ENCODE measurements at places on chromosomes 11 and 22.

DNA sequence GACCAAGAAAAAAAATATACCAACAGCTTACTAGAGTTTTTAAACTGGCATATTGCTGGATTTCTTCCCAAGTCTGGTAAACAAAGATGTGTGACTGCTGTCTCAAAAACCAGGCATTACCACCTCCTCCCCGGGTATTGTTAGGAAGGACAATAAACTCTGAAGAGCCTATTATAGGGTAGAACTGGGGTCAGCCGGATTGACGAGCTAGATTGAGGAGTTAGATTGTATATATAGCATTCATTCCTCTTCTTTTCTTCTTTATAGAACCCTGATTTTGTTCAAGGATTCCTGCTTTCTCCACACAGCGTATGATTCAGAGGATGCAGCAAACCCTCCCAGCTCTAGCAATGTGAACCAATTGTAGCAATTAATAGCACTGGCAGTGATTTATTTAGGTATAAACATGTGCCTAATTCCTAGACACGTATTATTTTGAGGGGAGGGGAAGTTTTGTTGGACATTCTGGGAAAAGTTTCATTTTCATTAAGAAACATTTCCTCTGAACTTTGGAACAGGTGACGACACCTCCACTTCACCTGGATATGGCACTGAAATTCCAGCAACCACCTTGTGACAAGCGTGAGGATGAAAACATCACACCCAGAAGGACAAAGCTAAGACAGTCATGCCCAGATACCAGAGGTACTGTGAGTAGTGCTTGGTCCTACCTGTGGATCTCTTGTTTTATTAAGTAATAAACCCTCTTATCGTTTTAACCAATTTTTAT is 679.4 kb upstream of the KIRREL3 start:
- DNase-seq, result no peak

GRCh38 chr11:65613091-65613928 is 711 bp downstream of the MAP3K11 start:
- peak; percentile 25 for DNase-seq

- DNase-seq, result no peak
Measured at GRCh38 chr11:10375280-10375971, 70.6 kb downstream of the ADM start.

GRCh38 chr22:38203090-38203810 is 1.5 kb downstream of the MAFF start:
- no peak for DNase-seq

DNA sequence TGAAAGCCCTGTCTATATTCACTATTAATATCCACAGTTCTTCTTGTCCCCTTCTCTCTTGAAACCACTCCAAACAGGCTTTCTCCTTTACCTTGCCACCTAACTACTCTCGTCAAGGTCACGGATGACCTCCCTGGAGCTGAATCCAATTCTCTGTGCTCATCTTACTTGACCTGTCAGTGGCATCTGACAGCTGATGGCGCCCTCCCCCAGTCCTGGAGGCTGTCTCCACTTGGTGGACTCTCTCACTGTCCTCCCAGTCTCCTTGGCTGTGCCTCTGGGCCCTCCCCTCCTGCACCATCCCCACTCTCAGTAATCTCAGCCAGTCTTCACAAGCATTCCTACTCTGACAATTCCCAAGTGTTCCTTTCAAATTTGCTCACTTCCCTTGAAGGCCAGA is 8.7 kb downstream of the TNKS1BP1 start:
- DNase-seq, result no peak

- no peak for DNase-seq
Measured at GRCh38 chr22:42885446-42885845, 28.4 kb upstream of the ARFGAP3 start.

DNA sequence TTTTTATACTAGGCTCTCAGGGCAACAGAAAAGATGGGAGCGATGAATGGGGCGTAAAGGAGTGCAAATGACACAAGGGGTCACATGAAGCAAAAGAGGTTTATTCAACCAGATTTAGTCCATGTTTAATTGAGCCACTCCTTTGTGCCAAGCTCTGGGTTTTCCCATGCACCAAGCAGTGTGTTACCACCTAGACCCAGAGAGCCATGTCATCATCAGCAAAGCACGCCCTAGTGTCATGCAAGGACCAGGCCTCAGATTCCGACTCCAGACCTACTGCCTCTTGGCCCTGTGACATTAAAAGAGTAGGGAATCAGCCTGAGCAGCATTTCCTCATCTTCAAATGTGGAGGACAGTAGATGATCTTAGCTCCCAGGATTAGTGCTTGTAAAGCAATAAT is 1.1 kb upstream of the IGLL5 start:
- no peak for DNase-seq

Data from pons (tissue), 1 donor.